ENCODE measurements at places on chromosomes 5 and 9.
A peak's percentile ranks its signal among the peaks of the same experiment; 100 is the strongest.

DNA sequence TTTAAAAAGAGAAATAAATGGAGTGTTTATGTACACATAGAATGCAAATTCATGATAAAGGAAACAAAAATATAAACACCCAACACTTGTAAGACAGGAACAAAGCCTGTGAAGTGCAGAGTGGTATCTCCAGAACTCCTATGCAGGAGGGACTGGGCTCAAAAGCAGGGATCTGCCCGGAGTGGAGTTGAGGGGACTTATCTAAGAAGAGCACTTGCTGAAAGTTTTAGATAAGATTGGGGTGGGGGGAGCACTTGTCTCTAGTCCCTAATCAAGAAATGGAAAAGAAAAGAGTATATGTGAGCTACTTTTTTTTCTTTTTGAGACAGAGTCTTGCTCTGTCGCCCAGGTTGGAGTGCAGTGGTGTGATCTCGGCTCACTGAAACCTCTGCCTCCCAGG lies 840.4 kb downstream of the MAT2B start:
- DNase-seq: no peak

- no peak for DNase-seq
These were observed 41.3 kb downstream of the EHMT1 start for GRCh38 chr9:137660144-137660543.

- no peak for DNase-seq
These were observed 7.1 kb downstream of the TLE4 start for GRCh38 chr9:79578891-79579290.

DNA sequence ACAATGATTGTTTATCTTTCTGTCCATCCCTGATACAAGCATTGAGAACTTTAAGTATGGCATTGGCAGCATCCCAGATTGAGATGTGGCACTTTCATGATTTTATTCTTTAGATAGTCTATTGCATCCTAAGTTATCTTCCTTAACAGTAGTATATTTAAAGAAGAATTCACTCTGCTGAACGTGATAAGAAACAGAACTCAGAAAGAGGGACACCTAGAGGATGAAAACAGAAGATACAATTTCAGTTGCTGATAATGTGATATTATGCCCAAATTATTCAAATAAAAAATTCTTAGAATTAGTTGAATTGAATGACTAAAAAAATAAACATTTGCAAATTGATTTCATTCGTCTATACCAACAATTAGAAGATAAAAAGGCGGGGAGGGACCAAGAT lies 218.1 kb upstream of the DMRTA1 start:
- DNase-seq: peak; percentile 39

- no peak for DNase-seq
These were observed 38.0 kb downstream of the TGFBI start for GRCh38 chr5:136066661-136067271.
